ENCODE measurements at places on chromosomes 5 and 9.

DNA sequence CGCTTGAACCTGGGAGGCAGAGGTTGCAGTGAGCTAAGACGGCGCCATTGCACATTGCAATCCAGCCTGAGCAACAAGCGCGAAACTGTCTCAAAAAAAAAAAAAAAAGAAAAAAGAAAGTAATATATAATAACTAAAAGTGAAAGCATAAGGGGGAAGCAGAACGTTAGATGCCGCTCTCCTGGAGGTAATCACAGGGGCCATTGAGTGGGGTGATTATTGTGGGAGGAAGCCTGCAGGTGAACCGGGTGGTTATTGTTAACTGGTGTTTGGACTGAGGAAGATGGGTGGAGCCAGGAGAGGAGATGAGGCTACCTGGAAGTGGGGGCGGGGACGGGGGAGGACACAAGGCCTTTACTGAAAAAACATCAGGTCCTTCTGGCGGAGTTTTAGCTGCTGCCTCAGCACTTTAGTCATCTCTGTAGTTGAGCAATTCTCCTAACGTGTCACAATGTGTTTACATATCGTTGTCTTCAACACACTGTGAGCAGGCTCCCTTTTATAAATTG is 5.3 kb upstream of the TJP2 start:
- no peak for DNase-seq

DNA sequence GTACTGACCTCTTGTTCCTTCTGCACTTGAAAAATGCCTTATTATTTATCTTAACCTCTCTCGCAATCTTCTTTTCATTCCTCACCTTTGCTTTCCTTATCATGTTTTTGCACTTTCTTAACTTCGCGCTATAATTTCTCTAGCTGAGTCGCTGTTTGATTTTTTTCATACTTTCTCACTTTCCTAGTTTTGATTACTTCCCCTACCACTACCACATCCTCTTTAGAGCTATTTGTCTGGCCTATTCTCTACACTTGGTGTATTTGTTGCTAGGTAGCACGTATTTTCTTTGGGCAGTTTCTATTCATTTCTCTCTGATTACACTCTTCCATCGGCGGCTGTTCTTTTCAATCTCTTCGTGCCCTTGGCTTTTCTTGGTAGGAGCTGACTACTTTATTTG is 611.8 kb downstream of the BNC2 start:
- DNase-seq, result no peak

GRCh38 chr9:124180557-124180956 is 77.2 kb upstream of the NEK6 start:
- DNase-seq, result no peak

DNA sequence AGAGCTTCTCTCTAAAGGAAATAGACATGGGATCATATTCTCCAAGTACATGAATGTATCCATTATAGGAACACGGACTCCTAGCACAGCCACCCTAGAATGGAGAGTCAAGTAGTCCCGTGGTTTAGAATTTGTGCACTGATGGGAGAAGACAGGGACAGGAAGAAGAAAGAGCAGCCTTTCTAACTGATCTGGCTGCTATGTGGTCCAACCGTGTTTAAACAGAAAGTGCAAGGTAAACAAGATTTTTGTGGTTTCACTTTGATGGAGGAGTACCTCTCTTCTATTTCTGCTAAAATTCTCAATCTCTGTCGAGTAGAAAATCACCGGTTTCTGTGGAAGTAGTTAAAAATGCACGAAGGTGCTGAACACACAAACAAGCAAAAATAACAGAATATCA is 171.3 kb downstream of the ST8SIA4 start:
- no peak for DNase-seq

DNA sequence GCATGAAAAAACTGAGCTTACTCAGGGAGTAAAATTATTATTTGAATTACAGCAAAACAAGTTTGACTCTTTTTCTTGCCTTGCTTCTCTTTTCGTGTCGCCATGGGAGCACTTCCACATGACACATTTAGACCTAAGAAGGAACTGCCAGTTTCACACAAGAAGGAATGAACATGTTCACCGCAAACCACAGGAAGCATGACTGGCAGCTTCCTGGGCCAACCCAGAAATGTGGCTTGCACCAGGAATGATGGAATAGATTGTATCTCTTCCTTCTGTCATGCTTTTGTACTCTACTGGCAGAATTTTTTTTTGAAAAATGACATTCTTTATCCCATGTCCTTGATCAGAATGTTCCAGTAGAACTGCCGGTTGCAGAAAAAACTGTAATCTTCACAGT is 32.9 kb upstream of the MAN2A1 start:
- DNase-seq, result no peak

GRCh38 chr5:97163790-97164285 is 19.2 kb downstream of the RIOK2 start:
- no peak for DNase-seq

DNA sequence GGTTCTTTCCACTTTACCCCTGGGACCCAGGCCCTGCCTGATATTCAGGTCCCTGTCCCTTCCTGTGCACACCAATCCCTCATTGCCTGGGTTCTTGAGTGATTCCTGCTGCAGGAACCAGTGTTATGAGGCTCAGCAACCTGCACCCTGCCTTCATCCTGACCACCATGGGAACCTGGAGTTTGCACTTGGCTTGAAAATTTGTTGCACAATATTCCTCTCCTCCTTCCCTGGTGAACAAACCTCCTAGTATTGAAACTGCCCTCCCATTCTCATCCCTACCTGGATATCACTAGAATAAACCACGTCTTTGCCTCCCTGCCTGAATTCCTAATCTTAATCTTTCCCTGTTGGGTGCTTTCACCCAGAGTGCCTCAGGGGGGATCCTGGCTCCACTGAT is 52.1 kb upstream of the AFAP1L1 start:
- no peak for DNase-seq

DNA sequence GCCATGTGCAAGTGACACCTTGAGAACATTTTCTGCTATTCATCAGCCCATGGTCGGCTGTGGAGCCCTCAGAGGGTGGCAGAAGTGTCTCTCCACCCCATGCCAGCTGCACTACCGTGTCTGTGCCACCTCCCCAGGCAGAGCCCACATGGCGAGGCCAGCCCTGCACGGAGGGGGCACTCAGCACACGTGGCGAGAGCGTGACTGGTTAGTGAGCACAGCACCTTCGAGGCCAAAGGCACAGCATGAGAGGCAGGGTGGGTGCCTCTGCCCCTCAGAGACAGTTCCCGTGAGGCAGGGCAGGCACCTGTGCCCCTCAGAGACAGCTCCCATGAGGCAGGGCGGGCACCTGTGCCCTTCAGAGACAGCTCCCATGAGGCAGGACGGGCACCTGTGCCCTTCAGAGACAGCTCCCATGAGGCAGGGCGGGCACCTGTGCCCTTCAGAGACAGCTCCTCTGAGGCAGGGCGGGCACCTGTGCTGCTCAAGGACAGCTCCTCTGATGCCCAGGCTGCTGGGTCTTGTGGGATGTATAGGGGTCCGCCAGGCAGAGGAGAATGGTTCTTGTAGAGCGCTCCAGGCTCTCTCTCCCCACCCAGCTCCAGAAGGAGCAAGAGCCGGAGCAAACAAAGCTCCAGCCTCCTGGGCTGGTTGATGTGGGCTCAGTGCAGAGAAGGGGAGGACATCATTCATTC is 179.8 kb upstream of the PPP1R26 start:
- DNase-seq, result no peak

DNA sequence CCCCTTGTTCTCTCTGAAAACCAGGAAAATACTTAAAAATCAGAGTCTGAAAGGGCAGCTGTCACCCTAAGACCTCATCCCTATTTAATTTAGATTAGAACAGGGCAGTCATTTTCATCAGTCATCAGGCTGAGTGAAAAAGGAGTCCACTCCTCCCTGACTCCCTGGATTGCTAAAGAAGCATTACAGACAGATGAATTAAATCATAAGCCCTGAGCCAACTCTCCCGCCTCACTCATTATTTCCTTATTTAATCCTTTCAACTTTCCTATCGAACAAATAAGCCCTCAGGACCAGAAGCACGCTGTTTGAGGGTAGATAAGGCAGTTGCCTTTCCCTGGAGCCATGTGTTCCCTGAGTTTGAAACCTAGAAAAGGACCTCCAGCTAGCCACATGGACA is 201.9 kb upstream of the ANKRD55 start:
- DNase-seq, result no peak

GRCh38 chr9:116352958-116353357 is 199.4 kb downstream of the PAPPA start:
- DNase-seq, result no peak

GRCh38 chr9:14768405-14769229 is 46.1 kb upstream of the CER1 start:
- no peak for DNase-seq

GRCh38 chr9:106947106-106947900 is 84.3 kb downstream of the ZNF462 start:
- DNase-seq, result no peak

- DNase-seq, result no peak
Measured at GRCh38 chr9:135290086-135290485, 189.5 kb upstream of the PPP1R26 start.

DNA sequence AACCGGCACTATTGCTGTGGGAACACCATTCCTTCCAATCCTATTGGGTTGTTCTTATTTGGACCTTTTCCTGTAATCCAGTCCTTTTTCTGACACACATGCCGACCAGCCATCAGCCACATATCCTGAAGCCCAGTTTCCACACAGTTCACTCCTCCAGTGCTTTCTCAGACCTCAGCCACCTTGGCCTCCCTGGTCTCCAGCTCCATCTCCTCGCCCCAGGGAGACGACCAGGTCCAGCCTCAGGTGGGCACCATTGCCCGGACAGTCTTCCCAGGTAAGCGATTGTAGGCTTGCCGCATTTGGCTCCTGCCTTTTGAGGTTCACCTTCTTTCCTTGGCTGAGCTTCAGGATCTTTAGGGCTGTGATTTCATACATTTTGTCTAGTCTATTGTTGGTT is 15.2 kb upstream of the TERT start:
- no peak for DNase-seq

DNA sequence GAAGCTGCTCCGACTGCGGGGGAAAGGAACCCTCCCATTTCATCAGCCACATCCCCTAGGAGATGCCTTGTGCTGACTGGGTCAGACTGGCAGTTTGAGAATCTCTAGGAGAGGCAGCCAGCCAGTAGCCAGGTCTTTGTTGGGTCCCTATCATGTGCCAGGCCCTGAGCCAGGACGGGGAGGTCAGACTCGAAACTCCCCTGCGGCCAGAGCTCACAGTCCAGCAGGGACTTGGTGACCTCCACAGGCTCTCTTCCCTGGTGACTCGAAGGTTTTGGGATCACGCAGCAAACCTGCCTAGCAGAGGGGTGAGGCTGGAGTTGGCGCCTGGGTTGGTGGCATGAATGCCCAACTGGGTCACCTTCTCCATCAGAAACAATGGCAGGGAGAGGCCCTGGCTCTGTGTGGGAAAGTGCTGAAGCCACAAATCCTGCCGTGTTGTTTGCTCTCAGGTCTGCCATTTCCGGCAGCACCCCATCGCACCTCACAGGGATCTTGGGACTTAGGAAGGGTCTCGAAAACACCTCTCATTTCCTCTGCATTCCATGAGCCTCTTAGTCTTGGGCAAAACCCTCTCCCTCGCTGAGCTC is 14.4 kb upstream of the ORM1 start:
- DNase-seq, result no peak

DNA sequence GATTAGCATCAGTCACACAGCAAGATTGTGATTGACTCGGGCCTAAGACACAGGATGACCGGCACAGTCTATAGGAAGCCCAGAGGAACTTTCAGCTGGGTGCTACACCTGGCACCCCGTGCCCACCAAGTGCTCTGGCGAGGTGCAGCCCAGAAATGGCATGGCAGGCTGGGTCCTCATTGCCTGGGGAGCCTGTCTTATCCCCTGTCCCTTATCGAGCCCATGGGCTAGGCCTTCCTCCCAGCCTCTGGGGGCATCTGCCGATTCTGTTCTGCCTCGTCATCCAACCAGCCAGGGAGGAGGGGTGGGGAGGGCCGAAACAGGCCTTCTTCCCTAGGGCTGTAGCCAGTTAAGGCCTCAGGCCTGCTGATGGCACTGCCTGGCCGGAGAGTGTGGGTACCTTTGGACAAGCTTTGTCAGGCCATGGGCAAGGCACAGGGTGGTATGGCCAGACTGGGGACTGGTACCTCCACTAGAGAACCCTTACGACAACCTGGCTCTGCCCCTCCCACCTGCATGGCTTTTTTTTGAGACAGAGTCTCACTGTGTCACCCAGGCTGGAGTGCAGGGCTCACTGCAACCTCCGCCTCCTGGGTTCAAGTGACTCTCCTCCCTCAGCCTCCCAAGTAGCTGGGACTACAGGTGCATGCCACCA is 1.6 kb downstream of the GRK6 start:
- DNase-seq, result no peak

DNA sequence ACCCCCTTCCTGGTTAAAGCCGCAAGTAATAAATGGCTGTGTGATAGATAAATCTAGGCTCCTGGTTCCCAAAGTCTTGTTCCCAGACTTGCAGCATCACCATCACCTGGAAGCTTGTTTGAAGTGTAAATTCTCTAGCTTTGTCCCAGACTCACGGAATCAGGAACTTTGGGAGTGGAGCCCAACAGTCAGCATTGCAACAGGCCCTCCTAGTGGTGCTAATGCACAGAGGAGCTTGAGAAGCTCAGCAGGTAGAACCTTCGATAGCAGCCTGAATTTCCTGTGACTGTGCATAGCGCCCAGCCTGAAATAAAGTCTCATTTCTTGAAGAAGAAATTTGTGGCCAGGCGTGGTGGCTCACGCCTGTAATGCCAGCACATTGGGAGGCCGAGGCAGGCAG is 30.3 kb upstream of the MELK start:
- no peak for DNase-seq

Measured in stimulated activated CD8-positive, alpha-beta memory T cell treated with anti-CD3 and anti-CD28 coated beads, Interleukin-15, amount 100 ng/mL, for 4 hours (primary cell).